ENCODE measurements at places on chromosomes 5 and 9.
A peak's percentile ranks its signal among the peaks of the same experiment; 100 is the strongest.

- DNase-seq = no peak
These were observed 59.0 kb upstream of the C9orf72 start for GRCh38 chr9:27632254-27632653.

- no peak for DNase-seq
These were observed 102.2 kb downstream of the COL5A1 start for GRCh38 chr9:134743853-134744252.

DNA sequence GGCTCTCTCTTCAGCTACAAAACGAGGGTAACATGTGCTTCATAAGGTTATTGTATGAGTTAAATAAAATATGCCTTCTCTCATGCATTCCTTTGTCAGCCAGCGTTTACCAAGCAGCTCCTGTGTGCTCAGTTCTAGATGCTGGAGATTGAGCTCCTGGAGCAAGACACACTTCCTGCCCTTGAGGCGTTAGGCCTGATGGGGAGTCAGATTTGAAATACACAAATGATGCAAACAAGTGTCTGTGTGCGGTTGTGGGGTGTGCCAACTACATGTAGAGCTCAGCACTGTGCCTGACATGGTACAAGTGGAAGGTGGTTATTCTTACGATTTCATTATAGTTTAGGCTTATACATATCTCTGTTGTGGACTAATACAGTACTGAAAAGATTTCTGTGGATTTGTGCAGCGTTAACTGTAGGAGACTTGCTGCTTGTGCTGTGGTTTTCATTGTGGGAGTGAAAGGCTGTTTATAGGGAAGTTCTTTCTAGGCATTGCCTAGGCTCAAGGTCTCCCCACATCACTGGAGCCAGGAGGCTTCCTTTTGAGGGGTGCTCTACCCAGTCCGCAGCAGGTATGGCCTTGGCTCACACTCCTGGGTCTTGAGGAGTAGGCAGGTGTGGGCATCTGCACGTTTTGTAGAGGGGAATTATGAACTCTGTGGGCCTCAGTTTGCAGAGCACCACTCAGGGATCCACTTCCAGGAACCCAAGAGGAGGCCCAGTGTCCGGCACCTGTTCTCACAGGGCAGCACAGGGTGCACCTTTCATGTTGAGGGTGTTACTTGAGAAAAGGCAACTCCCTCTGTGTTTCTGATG lies 39.8 kb upstream of the ANGPTL2 start:
- no peak for DNase-seq

- DNase-seq = no peak
These were observed 55.6 kb upstream of the UBAC1 start for GRCh38 chr9:136016572-136017288.

DNA sequence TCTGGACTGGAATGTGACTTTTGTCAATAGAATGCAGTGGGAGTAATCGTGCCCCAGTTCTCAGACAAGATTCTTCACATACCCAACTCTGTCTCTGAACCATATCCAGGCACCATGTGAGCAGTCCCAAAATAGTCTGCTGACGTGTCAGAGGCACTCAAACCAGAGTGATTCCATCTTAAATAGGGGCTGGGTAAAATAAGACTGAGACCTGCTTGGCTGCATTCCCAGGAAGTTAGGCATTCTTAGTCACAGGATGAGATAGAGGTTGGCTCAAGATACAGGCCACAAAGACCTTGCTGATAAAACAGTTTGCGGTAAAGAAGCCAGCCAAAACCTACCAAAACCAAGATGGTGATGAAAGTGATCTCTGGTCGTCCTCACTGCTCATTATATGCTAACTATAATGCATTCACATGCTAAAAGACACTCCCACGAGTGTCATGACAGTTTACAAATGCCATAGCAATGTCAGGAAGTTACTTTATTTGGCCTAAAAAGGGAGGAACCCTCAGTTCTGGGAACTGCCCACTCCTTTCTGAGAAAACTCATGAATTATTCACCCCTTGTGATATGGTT lies 16.9 kb upstream of the PLCXD3 start:
- DNase-seq = no peak

GRCh38 chr9:107158321-107158720 lies 124.8 kb upstream of the RAD23B start:
- peak; percentile 59 for DNase-seq

GRCh38 chr9:136685790-136686533 lies 1.3 kb downstream of the AGPAT2 start:
- DNase-seq = peak; percentile 17

DNA sequence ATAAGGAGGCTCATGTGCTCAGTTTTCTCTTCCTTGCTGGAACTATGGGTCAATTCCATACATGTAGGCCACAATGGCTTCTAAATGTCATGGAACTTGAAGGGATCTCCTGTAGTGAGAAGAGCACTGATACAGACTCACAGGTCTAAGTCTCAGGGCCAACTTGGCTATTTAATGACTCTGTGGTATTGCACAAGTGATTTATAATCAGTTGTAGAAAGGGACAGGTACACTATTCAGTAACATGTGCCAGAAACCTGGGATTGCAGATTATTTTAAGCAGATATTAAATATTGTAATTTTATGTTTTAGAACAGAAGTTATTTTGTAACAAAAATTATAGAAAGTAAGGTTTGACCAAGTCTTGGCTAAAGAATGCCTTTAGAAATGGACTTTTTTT lies 241.5 kb upstream of the PIK3R1 start:
- DNase-seq = no peak

- DNase-seq = no peak
These were observed 31.5 kb downstream of the RAPGEF1 start for GRCh38 chr9:131708226-131709002.

GRCh38 chr9:33458444-33458843 lies 11.1 kb upstream of the AQP3 start:
- DNase-seq = peak; percentile 34

- DNase-seq = no peak
These were observed 92.3 kb downstream of the FANCC start for GRCh38 chr9:95225076-95225725.

- no peak for DNase-seq
These were observed 15.8 kb downstream of the GZMK start for GRCh38 chr5:55039843-55040242.

Measured in HT-29 (cell line).